ENCODE measurements at places on chromosomes 11 and 22.

DNA sequence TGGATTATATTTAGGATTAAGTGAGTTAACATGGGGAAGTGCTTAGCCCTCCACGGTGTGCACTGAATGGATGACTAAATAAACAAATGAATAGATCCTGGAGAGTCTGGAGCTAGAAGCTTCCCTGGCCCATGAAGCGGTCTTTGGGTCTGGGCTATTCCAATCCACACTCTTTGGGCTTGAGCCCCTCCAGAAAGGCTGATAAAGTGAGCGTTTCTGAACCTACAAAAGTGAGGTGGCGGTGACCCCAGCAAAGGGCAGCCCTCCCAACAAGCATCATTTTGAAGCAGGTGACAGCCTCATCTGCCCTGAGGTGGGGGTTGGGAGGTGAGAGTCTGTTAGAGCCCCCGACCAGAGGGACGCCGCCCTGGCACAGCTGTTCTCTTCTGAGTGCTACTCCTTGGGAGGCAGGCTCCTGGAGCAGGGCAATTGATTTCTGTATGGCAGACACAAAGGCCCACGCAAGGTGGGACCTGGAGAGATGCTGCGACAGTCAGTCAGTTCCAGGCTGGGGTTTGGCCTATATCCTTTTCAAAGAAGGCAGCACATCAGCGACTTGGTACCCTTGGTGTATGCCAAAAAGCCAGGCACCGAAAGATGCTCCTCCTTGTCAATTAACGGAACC lies 157.8 kb downstream of the CACNA1I start:
- DNase-seq = no peak

DNA sequence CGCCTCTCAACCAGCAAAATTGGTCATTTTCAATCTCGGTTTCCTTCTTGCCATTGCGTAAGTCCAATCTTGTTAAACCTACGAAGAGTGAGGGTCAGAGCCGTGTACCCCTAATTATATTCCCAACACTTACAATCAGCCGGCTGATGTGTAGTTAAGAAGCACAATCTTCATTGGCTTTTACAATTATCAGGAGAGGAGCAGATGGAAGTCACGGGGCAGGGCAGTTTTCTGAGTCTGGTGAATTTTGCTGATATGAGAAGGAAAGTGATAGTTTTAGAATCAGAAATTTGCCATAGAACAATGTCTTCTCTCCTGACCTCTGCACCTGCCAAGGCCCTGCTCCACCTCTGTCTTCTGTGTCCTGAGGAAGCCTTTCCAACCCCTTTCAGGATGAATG lies 35.0 kb upstream of the ATXN10 start:
- no peak for DNase-seq

- DNase-seq = peak; percentile 52
Observed at GRCh38 chr11:76918941-76919386, 58.2 kb downstream of the ACER3 start.

- DNase-seq = no peak
Observed at GRCh38 chr11:92495107-92495793, 270.6 kb downstream of the FAT3 start.

DNA sequence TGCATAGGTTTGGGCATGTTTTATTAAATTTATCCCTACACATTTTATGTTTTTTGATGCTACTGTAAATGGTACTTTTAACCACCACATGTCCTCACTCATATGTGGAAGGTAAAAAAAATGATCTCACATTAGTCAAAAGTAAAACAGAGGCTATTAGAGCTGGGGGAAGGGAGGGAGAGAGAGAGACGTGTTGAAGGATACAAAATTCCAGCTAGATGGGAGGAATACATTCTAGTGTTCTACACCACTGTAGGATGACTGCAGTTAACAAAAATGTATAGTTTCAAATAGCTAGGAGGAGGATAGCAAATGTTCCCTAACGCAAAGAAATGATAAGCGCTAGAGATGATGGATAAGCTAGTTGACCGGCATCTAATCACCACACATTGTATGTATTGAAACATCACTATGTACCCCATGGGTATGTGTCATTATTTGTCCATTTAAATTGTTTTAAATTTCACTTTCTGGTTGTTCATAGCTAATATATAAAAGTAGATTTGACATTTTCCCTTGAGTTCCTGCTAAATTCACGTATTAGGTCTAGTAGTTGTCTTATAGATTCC lies 9.9 kb upstream of the GNB1L start:
- no peak for DNase-seq

GRCh38 chr11:80146232-80146631 lies 705.4 kb upstream of the TENM4 start:
- no peak for DNase-seq

DNA sequence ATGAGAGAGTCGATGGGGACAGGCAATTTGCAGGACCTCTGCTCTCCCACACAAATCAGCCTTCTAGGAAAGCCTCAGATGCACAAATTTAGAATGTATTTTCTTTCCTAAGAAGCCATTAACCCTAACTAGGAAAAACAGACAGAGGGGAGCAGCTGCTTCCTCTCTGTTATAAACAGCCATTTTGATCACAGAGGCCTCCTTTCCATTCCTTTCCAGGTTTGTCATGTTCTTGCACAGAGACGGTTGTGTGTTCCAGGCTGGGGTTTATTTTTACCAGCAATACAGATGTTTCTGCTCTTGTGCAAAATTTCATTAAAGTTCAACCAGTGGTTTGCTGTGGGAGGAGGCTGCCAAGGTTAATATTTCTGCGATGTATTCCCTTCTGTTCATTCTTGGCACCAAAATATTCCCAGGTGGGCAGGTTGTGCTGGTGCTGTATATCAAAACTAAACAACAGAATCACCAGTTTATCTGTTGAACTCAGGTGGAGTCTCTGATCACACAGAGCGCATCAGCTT lies 90.2 kb downstream of the NAV2 start:
- no peak for DNase-seq

DNA sequence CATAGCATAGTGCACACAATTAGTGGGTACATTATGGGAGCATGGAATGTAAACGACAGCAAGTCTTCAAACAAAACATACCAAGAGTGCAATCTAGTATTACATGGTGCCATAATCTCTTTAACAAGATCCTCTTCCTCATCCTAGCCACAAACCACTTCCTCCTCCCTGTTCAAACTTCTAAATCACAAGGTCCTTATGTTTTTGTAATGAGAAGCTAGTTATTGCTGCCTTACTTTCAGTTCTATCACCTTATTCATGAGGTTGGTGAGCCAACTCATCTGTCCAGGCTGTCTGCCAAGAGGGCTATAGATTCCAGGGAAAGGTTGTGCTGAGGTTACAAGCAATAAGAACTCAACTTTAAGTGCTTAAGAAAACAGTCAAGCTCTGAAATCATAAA lies 195.4 kb upstream of the ARHGAP20 start:
- DNase-seq = no peak

GRCh38 chr22:42581762-42582716 lies 28.3 kb downstream of the SERHL2 start:
- peak; percentile 62 for DNase-seq

- DNase-seq = no peak
Observed at GRCh38 chr11:31445621-31446020, 63.8 kb downstream of the IMMP1L start.

DNA sequence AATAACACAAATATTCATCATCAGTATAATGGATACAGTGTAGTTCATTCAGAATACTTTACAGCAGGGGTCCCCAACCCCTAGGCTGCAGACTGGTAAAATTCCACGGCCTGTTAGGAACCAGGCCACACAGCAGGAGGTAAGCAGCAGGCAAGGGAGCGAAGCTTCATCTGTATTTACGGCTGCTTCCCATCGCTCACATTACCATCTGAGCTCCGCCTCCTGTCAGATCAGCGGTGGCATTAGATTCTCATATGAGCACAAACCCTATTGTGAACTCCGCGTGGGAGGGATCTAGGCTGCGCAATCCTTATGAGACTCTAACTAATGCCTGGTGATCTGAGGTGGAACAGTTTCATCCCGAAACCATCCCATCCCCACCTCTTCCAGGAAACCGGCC lies 125.1 kb downstream of the SERGEF start:
- DNase-seq = no peak

Measured in NCI-H1092 (cell line).